OCI-LY7 (cell line): ENCODE measurements at places on chromosomes 6 and 20.

DNA sequence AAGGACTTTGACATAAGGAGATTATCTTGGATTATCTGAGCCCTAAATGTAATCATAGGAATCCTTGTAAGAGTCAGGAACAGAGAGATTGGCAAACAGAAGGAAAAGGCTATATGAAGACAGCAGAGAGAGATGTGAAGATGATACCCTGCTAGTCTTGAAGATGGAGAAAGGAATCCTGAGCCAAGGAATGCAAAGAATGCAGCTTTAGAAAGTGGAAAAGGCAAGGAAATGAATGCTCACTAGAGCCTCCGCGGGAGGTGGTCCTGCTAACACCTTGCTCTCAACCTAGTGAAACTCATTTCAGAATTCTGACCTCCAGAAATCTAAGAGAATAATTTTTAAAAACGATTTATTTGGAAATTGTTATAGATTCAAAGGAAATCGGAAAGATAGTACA, 117.1 kb downstream of the TBXT start:
- DNase-seq = no peak

DNA sequence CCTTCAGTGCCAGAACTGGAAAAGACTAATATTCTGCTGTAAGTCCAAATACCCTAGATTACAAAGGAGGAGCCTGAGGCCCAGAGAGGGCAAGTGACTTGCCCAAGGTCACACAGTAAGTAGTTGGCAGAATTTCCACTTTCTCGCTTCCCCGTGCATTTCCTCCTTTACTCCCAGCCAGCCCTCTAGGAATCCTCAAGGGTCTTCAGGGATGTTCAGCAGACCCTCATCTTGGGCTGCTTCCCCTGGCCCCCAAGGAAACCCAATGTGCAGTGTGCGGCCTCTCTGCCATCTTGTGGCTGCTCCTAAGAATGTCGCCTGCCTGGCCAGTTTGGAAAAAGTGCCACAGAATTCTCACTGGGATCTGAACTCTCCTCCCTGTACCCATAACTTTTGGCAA, 217.7 kb upstream of the LRFN2 start:
- peak; percentile 5 for DNase-seq

- no peak for DNase-seq
Measured at GRCh38 chr6:77038807-77039206, 424.5 kb downstream of the HTR1B start.

- no peak for DNase-seq
Measured at GRCh38 chr20:35629427-35630145, 14.0 kb downstream of the SPAG4 start.

GRCh38 chr20:10209091-10209490, 9.5 kb upstream of the SNAP25 start:
- DNase-seq = no peak

DNA sequence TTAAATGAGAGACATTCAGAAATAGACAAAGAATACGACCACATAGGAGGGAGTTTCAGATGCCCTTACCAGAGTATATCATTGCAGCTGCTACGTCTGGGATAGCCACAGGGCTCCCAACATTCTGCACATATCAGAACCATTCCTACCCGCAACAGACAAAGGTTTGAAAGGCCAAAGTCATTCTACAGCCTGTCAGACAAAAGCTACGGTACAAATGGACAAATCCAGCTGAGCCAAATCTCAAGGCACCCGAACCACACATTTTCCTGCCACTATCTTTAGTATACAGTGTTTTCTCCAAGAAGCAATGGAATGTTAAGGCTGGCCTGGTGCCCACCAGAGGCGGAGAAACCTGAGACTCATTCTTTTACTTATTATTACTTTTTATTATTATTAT, 30.5 kb upstream of the LYRM2 start:
- no peak for DNase-seq
